Activated T-cell treated with anti-CD3 and anti-CD28 coated beads, Interleukin-2, amount 50 U/mL, for 48 hours (primary cell): ENCODE measurements at places on chromosomes 4 and X.

DNA sequence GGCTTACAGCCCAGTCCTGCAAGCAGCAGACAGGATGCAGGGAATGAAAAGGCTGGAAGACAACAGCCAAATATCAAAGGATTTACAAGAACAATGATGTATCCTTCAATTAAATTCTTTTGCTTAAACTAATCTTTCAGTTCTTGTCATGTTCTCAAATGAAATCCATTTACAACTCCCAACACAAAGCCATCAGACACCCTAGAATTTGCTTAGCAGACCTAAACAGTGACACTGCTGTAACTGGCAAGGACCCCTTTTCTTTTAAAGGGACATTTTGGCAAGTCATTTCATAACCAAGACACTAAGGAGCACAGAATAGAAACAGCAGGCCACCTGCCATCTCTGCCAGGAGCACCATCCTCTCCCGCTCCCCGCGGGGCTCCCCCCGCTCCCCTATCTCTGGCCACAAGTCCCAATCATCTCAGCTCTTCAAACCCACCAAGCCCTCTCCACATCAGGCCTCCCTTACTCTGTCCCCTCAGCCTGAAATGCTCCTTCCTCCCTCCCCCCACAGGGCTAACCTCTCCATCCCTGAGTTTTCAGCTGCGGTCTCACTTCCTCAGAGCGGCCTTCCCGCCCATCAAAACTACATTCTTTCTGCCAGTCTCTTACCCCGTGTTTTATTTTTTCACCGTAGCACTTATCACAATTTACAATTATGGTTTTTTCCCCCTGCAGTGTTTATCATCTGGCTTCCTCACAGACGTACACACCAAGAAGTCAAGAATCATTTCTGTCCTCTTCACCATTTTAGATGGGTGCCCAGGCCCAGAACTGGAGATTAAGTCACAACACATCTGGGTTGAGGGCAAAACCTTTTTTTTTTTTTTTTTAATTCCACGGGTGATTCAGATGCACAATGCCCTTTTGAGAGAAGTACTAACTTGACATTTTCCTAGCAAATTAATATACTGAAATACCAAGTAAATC lies 45.8 kb downstream of the TSPAN5 start:
- no peak for DNase-seq

DNA sequence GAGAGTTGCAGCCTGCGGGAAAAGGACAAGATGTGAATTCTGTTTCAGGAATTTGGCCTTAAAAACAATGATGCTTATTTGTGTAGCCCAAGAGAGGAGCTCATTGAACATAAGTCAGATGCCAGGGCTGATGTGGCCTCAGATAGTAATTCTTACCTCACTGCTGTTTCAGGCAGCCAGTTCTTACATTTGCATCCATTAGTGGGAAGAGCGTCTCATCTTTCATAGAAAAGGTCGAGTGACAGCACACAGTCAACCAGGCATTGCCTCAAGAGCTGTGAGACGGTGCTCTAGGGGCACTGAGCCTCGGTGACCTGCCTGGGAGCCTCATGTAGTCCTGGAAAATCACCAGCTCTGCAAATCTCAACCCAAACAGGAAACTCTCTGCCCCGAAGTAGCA lies 174.9 kb upstream of the FRG1 start:
- no peak for DNase-seq

DNA sequence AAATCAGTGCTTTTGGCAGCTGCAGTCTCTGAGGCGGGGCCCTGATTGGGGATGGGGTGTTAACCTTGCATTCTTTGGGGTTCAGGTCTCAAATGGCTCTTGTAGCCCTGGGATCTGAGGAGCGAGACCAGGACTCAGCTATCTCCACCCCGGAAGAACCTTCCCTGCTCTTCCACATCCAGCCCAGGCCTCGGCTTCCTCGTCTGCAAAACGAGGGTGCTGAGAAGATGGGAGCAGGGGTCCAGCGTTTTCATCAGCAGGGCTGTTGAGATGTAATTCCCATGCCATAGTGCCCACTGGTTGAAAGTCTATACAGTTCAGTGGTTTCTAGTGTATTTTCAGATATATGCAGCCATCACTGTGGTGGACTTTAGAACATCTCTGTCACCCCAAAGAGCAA lies 34.6 kb upstream of the WFS1 start:
- no peak for DNase-seq

GRCh38 chr4:119039779-119040178 lies 95.9 kb upstream of the MYOZ2 start:
- DNase-seq = no peak

DNA sequence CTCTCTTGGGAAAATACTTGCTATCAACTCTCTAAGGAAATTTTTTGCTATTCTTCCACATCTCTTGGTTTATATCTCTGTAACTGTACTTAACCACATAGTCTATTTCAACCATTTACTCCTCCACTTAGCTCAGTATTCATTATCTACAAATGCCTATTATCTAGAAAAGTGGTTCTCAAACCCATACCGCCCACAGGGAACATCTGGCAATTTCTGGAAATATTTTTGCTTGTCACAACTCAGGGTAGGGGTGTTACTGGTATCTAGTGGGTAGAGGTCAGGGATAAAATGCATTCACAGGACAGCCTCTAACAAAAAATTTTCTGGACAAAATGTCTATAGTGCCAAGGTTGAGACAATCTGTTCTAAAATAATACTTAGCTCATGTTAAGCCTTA lies 14.4 kb downstream of the ATRX start:
- no peak for DNase-seq
